Stimulated activated CD4-positive, alpha-beta T cell treated with anti-CD3 and anti-CD28 coated beads, Interleukin-15, amount 100 ng/mL, for 1 hour (primary cell): ENCODE measurements at places on chromosomes 6 and 20.
A peak's percentile ranks its signal among the peaks of the same experiment; 100 is the strongest.

DNA sequence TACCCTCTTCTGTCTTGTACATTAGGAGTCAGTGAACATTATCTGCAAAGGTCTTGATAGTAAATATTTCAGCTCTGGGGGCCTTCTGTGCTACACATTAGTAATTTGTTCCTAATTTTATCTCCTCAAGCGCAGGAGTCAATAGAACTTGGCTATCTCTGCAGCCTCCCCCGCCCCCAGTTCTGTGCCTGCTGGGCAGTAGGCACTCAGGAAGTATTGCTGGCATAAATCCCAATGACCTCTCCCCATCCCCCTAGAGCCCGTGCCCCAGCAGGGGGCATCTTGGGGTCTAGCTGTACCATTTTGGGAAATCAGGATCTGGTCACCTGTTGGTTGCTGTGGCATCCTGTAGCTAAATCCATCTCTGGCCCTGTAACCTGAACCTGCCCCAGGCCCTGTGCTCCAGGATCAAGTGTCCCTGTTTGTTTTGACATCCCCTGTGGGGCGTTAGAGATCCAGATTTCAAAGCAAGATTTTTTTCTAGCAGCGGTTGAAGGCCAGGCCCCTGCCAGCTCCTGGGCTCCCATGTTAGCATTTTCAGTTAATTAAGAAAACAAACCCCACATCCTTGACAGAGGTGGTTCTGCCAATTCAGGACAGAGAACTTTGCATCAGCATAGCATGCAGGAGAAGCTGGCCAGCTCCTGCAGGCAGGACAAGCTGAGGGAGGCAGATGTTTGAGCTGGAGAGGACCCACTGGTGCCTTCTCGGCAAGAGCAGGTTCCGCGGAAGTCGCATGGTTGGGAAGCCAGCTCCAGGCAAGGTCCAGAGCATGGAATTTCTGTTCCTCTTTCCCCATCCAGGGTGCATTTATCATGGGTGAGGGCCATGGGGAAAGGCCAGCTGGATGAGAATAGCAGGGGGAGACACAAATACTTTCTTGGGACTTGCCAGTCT is 32.1 kb downstream of the DAAM2 start:
- no peak for DNase-seq

DNA sequence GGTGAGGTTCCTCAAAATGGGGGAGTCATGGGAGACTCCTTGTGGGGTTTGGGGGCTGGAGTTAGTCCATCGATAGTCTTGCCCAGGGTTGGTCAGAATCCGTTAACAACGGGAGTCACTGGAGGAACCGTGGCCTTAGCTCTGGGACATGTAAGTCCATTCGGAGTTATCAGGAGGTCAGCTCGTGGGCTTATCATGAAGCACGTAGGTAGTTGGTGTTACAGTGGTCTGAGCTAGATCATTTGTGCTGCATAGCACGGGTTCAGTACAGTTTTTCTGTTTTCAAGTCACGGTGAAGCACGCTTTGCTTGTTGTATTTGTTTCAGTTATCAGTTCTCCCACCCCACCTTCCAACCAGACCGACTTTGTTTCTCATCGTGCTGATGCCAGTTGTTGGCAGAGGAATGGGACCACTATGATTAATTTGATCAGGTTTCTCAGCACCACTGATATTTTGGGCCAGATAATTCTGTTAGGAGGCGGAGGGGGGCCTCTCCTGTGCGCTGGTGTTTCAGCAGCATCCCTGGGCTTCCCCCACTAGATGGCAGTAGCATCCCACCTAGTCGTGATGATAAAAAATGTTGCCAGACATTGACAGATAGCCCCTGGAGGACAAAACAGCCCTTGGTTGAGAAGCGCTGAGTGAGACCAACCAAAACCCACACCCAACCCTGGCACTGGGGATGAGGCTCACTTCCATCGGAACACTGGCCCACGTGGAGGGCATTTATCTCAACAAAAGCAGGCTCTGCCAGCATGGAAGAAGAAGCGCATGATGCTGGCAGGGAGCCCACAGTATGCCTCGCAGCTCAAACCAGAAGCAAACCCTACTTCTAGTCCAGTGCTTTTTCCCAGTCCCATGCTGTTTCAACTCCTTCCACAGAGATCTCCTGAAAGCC is 2.2 kb upstream of the APMAP start:
- peak; percentile 71 for DNase-seq

GRCh38 chr6:29685718-29686326 is 4.9 kb upstream of the ZFP57 start:
- DNase-seq: no peak

DNA sequence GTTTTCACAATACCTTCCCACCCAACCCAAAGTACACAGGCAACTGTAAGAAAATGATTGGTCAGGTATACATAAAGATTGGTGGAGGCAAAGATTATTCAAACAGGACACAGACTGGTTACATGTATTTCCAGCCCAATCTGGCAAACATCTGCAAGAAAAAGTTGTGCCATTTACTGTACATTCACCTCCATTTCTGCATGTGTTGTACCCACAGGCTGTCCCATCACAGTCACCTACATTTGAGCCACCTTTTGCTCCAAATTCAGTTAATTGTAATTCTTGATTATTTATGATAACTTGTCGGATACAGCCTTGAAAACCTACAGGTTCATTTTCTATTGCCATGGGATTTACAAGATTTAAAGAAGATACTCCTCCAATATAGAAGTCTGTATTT is 85.6 kb downstream of the PHF3 start:
- no peak for DNase-seq

DNA sequence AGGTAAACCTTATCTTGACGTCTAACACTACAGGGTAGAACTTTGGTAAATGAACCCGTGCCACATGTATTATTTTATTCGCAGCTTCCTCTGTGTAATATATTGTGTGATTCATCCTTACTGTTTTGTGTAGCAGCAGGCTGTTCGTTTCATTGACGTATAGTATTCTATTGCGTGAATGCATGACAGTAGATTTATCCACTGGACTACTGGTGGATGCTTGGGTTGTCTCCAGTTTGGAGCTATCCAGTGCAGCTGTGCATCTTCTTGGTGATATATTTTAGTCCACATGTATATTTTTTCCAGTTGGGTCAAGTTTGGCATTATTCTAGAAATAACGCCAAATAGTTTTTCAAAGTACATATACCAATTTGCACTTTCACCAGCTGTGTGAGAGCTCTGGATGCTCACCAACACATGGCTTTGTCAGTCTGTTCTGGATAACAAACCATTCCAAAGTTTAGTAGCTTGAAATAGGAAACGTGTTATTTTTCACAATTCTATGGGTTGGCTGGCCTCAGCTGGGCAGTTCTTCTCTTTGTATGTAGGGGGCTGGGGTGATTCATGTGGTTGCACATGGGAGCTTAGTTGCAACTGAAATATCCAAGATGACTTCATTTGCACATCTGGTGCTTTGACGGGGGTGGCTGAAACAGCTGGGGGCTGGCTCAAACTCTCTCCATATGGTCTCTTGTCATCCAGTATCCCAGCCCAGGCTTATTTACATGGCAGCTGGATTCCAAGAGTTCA is 9.3 kb downstream of the ECT2L start:
- no peak for DNase-seq

DNA sequence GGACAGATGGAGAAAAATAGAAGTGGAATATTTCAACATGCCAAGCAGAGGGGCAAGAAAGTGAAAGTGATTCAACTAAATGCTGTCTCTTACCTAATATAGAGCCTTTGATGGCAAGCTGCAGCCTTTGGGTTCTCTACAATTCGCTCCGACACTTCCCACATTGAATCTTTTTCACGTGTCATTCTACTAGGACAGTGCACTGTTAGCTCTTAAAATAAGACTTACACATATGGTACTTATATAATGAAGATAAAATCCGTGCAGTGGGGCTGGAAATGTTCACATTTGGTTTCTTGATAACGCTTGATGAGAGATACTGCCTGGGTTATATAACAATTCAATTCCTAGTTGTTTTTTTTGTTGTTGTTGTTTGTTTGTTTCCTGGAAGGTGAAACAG is 502.4 kb downstream of the LMBRD1 start:
- DNase-seq: no peak

- no peak for DNase-seq
Measured at GRCh38 chr6:163608204-163608644, 193.7 kb downstream of the QKI start.

- no peak for DNase-seq
Measured at GRCh38 chr6:15861486-15861885, 198.7 kb upstream of the DTNBP1 start.

- no peak for DNase-seq
Measured at GRCh38 chr6:6741264-6741663, 152.7 kb downstream of the LY86 start.

DNA sequence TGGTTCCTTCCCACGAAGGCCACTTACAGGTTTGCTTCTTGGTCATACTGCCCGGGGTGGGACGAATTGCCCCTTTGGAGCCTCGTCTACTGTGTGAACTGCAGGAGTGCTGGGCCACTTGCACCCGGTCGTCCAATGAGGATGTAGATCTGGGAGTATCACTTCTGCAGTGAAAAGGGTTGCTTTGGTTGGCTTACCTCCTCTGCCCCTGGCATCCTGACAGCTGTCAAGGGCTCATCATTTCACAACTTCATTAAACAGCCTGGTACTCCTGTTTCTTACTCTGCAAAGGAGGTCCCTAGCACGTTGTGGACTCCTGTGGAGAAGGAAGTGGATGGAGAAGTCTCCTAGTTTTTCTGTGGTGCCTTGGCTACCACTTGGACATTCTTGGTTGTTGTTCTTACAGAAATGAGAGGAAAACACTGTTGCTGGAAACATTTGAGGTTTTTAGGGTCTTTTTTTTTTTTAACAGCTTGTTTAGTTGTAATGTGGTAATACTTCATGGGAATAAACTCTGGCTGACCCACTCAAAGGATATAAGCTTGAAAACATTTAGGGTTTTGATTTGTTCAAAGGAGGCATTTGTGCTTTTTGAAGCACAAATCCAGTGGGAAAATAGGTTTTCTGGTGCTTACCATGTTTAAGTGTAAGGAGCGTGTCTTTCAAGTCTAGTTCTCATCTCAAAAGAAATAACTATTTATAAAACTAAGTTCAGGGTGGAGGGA is 60.7 kb downstream of the AKAP12 start:
- no peak for DNase-seq

DNA sequence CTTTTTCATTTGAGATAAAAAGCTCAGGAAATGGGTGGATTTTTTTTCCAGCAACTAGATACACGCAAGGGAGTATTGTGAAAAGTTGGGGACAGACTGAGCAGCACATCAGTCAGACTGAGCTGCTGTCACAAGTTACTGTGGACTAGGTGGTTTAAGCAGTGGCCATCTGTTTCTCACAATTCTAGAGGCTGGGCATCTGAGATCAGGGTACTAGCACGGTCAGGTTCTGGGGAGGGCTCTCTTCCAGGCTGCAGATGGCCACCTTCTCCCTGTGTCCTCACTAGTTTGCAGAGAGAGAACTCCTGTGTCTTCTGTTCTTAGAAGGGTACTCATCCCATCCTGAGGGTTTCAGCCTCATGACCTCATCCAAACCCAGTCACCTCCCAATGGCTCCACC is 178.3 kb downstream of the SYNDIG1 start:
- DNase-seq: no peak

DNA sequence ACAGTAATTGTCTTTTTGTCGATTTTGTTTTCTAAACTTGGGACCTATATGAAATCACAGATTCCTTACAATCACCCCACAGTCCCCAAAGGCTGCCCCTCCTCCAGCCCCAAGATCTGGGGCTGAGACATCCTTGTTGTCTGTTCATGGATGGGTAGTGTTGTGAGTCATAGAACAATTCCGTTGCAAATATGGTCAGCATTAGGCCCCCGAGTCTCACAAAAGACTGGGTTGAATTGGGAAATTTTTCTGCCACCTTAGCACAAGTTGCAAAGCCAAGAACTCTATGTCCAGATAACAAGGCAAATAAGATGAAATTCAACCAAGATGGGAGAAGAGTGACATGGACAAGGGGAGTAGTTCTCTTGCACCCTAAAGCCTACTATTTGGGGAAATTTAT is 10.5 kb upstream of the TAB2 start:
- DNase-seq: no peak

DNA sequence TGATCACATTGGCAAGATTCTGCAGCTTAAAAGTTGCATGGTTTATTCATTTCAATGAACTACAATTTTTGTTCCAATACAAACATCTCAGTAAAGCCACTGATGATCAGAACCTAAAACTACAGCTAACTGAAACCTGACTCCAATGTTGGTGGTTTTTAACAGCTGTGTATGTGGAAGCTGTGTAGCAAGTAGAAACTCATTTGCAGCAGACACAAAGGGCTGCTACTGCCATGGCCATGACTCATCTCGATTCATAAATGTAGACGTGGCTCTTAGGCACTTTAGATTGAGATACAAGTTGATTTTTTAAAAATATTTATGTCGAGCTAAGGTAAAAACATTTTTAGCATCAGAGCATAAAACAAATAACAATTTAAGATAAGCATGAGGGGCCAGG is 19.5 kb upstream of the MAP3K4 start:
- no peak for DNase-seq

- DNase-seq: no peak
Measured at GRCh38 chr20:43722153-43722505, 4.7 kb downstream of the GTSF1L start.

DNA sequence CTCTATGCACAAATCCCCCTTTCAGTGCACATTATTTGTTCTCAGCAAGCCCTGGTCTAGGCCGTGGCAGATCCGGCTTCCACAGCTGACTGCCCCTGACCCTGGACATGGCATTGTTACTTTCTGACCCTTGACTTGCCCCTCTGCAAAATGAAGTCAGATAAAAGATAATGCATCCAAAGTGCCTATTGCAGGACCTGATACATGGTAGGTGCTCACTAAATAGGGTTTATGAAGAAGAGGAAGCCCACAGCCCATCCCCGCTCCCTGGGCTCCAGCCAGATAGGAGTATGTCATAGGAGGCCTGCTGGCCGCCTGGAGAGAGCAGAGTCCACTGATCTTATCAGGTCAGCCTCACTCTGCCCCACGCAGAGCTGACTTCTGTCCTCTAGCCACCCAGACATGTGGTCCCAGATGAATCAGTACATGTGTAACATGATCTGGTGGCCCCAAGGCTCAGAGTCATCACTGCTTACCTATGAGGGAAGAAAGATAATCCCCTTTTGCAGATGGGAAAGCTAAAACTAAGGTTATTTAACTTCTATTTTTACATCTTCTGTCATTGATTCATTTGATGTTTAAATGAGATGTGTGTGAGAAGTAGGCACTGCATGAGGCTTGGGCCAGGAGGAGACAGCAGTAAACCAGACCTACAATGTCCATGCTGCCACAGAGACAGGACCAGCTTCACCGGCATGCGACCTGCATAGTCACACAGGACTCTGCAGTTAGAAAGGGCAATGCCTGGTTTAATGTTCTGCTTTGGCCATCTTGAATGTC is 20.4 kb downstream of the MAFB start:
- no peak for DNase-seq

- no peak for DNase-seq
Measured at GRCh38 chr20:19911810-19912382, 105.3 kb upstream of the NAA20 start.

- DNase-seq: no peak
Measured at GRCh38 chr6:120355822-120356221, 978.5 kb downstream of the TBC1D32 start.

DNA sequence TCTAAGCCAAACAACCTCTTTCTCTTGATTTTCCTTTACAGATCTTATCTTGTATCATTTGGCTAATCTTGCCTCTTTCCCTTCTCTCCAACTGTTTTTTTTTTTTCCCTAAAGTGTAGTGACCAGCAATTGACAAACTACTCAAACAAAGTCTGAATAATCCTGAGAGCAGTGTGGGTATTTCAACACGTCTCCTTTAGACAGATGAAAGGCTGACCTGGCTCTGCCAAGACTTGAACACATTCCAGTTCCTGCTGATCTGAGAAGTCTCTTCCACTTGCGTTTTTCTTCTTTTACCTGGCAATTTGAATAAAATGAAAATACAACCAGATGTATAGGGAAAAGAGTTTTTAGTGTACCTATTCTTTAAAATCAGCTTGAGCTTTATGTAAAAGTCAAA is 168.4 kb downstream of the GJA10 start:
- DNase-seq: no peak
